ENCODE measurements at places on chromosomes 7 and 10.

GRCh38 chr7:80018941-80019808, 115.5 kb upstream of the GNAI1 start:
- peak; percentile 52 for DNase-seq

GRCh38 chr10:35657621-35658020, 15.5 kb upstream of the FZD8 start:
- DNase-seq, result no peak

DNA sequence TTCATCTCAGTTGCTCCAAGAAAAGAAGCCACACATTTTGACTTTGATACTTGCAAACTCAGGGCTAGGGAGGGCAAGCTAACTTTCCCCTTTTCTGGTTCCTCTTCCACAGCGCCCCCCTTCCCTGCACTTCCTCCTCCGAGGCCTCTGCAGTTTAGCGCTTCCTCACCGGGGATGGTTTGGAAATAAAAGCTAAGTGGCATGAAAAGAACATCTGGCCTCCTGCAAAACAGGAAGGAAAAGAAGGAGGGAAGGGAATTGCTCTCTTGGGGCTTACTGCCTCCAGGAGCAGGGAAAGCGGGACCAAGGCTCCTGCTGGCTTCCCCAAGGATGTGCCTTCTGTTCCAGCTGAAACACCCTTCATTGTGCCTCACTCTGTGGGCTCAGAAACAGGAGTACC, 42.3 kb downstream of the PRKCQ start:
- no peak for DNase-seq

- DNase-seq, result no peak
These were observed 7.9 kb upstream of the PAX2 start for GRCh38 chr10:100737355-100738054.

DNA sequence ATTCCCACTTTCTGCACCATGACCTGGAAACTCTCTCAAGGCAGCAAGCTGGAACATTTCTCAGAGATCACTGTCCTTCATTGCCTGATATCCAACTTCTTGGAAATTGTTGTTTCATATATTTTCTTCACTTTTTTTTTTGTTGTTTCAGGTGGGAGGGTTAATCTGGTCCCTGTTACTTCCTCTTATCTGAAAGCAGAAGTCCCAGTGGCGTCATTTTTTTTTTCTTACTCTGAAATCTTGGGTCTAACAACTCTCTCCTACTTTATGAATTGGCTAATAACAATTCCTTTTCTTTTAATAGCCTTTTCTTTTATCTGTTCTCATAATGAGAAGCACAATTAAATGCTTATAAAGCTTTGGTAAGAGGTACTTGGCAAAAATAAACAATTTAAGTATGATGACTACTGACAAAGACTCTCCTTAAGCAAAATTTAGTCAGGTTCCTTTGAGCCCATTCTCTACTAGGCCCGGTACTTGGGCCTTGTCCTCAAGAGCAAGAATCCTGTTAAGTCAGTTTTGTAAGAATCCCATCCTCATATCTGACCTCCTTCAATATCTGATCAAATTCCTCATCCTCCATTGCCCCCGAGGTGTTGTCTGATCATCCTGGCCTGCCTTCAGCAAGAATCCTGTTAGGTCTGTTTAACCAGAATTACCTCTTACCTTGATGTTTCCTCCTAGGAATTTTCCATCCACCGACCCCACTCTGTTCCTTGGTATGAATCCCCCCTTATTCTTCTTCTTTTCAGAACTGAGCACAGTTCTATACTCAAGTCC, 11.5 kb upstream of the CC2D2B start:
- no peak for DNase-seq

- no peak for DNase-seq
These were observed 48.9 kb downstream of the ZCCHC24 start for GRCh38 chr10:79396520-79396919.

- no peak for DNase-seq
These were observed 2.1 kb downstream of the SLC25A40 start for GRCh38 chr7:87874066-87874465.

DNA sequence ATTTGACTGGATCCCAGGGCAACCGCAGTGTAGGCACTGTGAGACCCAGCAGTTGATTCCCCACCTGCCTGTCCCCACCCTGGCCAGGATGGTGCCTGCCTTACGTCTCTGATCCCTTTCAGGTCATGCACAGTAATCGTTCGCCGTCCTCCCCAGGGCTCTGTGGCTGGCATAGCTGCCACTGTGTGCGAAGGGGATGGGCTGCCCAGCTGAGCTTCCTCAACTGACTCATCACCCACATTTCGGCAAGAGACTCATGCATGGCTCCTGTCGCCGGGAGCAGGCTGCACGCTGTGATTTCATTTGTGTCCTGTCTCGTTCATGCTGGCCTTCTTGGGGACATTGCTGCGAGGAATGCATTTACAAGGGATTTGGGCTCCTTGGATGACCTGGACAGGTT, 252.4 kb downstream of the KLF6 start:
- no peak for DNase-seq

GRCh38 chr10:35821339-35821911, 179.3 kb upstream of the FZD8 start:
- DNase-seq, result no peak

DNA sequence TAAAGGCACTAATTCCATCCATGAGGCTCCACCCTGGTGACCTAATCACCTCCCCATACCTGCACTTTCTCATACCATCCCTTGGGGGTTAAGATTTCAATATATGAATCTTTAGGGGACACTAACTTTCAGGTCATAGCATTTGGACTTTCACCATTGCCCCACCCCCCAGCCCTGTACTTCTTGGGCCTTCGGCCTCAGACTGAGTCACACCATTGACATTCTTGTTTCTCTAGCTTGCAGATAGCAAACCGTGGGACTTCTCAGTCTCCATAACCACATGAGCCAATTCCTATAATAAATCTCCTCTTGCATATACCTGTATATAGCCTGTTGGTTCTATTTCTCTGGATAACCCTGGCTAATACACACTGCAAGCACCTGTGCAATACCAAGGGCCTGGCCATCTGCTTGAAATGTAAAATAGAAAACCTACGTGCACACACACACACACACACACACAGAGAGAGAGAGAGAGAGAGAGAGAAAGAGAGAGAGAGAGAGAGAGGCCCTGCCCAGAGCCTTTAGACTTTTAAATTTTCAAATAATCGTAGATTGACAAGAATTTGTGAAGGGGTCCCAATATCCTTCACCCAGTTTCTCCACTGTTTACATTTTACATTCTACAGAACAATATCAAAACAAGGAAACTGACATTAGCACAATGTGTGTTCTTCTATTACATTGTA, 25.3 kb downstream of the ANXA8 start:
- no peak for DNase-seq

DNA sequence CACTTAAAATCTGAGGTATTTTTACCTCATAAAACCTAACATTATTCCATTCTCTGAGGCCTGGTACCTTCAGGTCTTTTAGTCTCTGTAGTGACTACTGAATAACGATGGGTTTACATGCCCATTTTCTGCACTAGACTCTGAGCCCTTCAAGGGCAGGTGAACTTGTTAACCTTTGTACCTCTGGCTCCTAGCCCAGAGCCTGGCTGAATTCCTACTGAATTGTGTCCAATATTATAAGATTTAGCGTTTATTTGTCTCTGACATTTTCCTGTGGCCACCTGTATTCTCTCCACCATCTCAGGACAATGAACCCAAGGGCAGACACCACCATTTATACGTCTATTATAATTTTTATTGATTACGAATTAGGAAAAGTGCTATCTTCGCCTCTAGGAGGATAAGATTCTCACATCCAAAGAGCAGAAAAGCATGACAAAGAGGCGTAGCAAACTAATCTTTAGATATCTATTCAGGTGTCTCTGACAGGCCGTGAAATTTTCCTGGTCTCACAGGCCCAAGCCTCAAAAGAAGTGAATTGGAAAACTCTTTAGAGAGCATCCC, 27.9 kb upstream of the HNRNPH3 start:
- DNase-seq, result no peak

DNA sequence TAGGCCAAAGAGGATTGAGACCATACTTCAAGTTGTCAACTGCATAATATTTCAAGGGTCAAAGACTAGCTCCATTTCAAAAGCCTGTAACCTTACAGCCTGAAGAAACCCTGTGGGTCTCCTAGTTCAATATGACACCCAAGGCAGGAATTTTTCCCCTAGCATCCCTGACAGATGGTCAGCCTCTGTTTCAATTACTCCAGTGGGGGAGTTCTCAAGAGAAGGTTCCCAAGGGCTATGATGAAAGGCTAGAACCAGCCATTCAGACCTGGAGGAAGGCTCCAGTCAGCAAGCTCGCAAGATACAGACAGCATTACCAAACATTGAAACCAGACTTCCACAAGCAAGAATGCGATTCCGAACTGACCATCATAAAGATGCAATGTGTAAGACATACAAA, 1.6 kb downstream of the HTR7 start:
- no peak for DNase-seq

GRCh38 chr10:61179771-61180170, 235.8 kb upstream of the RHOBTB1 start:
- no peak for DNase-seq

GRCh38 chr10:128897401-128898129, 569.5 kb upstream of the MGMT start:
- no peak for DNase-seq

- DNase-seq, result no peak
These were observed 46.1 kb upstream of the APBB1IP start for GRCh38 chr10:26391701-26392695.

GRCh38 chr10:36092116-36092515, 450.0 kb upstream of the FZD8 start:
- no peak for DNase-seq

DNA sequence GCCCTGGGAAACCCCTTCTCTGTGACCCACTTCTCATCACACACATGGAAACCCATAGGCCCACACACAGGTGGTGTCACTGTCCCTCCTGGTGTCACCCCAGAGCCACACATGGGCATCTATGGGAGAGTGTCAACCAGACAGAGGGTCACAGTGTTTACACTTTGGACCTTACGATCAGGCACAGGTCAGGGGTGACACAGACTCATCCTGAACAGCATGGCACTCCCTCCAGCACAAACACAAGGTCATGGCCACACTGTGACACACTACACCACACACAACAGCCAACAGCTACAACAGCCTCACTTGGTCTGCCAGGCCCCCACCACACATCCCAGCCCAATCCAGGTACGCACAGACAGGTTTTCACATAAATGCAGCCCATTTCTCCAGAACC, 6.2 kb downstream of the TLX1 start:
- DNase-seq, result no peak

GRCh38 chr7:3955751-3956696, 655.0 kb downstream of the SDK1 start:
- no peak for DNase-seq

- no peak for DNase-seq
These were observed 98.7 kb downstream of the CDK6 start for GRCh38 chr7:92737706-92738105.

DNA sequence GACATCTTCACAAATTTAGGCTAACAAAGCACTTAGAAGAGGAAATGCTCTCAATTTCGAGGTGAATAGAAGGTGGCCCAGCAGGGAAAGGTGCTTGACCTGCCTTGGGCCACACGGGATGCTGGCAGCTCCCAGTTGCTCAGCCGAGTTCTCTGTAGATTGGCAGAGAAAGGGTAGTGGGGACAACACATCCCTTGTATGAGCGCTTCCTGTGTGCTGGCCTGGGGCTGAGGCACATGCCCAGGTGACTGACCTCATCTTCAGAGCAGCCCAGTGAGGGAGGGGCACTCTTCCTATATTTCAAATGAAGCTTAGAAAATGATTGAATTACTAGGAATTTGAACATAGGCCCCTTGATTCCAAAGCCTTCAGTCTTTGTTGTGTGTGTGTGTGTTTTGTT, 20.2 kb downstream of the BAG3 start:
- DNase-seq, result no peak

DNA sequence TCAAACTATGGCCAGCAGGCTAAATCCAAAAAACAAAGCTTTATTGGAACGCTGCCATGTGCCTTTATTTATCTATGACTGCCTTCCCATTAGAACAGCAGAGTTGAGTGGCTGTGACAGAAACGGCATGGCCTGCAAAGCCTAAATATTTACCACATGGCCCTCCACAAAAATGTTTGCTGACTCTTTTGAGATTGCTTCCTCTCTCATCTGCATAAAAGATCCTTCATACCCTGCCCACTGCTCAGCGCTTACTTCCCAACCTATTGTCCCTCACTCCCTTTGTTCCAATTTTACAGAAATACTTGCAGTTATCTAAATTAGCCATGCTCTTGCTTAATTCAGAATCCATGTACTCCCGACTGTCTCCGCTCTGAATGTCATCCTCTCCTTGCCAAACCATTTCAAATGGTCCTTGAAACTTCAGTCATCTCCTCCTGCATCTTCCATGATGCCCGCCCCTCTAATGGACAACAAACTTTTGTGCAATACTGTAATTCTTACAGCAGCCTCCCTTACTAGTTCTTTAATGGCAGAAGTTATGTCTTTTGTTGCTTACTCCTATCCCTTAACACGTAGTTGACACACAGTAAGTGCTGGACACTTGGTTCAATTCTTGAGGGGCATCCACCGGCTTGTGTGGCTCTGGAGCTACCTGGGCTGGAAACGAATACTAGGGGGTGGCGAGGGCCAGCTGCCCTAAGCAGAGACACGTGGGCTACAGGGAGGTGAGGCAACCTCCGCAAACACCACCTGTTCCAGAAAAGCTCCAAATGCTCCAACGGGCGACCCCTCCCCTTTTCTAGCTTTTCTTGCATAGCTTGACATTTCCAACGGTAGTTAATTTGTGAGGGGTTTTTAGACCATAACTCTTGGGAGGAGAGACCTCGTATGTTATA, 832 bp downstream of the XRCC2 start:
- peak; percentile 16 for DNase-seq

- no peak for DNase-seq
These were observed 129.8 kb downstream of the DIP2C start for GRCh38 chr10:559767-560047.

DNA sequence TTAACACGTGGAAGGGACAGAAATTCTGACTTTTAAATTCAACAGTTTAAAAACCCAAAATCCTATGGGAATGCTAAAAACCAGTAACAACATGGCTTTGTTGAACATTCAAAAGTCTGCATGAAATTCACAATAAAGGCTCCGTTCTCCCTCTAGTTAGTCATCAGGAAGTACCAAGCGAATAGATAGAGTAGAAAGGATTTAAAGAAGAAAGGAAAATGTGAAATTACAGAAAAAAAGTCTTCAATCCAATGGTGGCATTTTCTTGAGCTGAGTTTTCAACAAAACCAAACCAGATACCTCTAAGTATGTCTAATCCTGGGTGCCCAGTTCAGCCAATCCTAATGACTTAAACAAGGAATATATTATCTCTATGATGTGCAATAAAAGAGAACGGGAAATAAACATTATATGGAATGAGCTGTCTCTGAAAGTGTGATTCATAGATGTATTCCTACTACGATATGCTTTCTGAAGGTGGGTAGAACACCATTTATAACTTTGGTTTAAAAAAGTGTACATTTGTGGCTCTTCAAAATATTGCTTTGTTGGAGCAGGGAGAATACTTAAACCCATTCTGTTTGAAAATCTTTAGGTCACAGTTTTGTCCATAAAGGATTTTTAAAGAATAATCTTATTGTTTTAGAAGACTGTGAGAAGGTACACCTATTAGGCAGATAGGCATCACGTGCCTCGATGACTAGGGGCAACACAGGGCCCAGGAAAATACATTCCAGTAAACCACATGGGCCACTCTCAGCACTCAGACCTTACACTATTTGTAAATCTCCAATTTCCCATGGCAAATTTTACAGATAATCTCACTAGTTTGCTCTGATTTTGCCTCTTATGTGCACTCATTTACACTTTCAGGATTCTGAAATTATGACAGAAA, 87.7 kb downstream of the CUBN start:
- no peak for DNase-seq

- DNase-seq, result no peak
These were observed 8.8 kb upstream of the CALD1 start for GRCh38 chr7:134770676-134771075.
